ENCODE measurements at places on chromosomes 1 and 21. TPM values are rescaled to one million over a fixed set of nuclear protein-coding genes. Genes with fewer than 3 reads are reported as not detected.

Gene ZNF697
- total RNA-seq: 27.5 TPM

Gene TMEM269
- total RNA-seq: 0.25 TPM

Gene GPR89A
- total RNA-seq: 22.4 TPM

Gene ARHGEF16
- total RNA-seq: 0.25 TPM

Gene TLR5
- total RNA-seq: 0.49 TPM

Gene ALX3
- not detected for total RNA-seq

Measured in temporal lobe (tissue), 4 donors.